Prostate gland (tissue), 2 donors: ENCODE measurements at places on chromosomes 5 and 9. TPM values are rescaled to one million over a fixed set of nuclear protein-coding genes. Genes with fewer than 3 reads are reported as not detected.

The TBC1D9B gene
- total RNA-seq = 163 TPM

The CDC20B gene
- 1.1 TPM for total RNA-seq

GRCh38 chr9:110078604-110079003 lies 129.4 kb downstream of the C9orf152 start:
- H3K4me3 ChIP-seq = no peak overlapping the region
- no peaks in the 10 kb centered on the region for H3K27me3 ChIP-seq
- no peaks in the 10 kb centered on the region for H3K36me3 ChIP-seq

The PCDHA8 gene
- total RNA-seq = 0.36 TPM

- H3K27me3 ChIP-seq = no peaks in the 10 kb centered on the region
- H3K4me1 ChIP-seq = no peaks in the 10 kb centered on the region
- no peak for DNase-seq
- H3K27ac ChIP-seq = no peak overlapping the region
- no peaks in the 10 kb centered on the region for H3K36me3 ChIP-seq
- no peak overlapping the region for H3K4me3 ChIP-seq
Observed at GRCh38 chr5:178532236-178532635, 58.0 kb downstream of the COL23A1 start.

The CYFIP2 gene
- 17.8 TPM for total RNA-seq

The CYSRT1 gene
- 4.9 TPM for total RNA-seq

DNA sequence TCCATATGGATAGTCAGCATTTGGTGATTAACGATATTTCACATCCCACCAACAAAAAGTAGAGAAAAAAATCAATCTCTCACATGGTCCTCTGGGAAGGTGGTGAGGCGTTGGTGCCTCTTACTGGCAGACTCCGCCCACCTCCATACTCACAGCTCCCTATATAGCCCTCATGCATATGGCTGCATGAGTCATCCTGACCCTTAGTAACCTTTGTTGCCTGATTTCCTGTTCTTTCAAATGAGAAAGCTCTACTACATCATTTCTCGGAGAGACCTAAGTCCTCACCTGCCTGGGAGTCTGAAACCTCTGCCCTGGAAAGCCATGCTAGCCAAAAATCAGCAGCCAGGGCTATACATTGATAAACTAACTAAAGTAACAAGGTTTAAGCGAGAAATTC lies 33.3 kb upstream of the ABCA1 start:
- H3K27ac ChIP-seq = no peak overlapping the region
- H3K36me3 ChIP-seq = no peaks in the 10 kb centered on the region
- no peaks in the 10 kb centered on the region for H3K27me3 ChIP-seq
- H3K4me1 ChIP-seq = no peaks in the 10 kb centered on the region
